ENCODE measurements at places on chromosomes 16 and 17. TPM values are rescaled to one million over a fixed set of nuclear protein-coding genes. Genes with fewer than 3 reads are reported as not detected.

CCDC78 gene
- total RNA-seq, result 3.2 TPM

DNA sequence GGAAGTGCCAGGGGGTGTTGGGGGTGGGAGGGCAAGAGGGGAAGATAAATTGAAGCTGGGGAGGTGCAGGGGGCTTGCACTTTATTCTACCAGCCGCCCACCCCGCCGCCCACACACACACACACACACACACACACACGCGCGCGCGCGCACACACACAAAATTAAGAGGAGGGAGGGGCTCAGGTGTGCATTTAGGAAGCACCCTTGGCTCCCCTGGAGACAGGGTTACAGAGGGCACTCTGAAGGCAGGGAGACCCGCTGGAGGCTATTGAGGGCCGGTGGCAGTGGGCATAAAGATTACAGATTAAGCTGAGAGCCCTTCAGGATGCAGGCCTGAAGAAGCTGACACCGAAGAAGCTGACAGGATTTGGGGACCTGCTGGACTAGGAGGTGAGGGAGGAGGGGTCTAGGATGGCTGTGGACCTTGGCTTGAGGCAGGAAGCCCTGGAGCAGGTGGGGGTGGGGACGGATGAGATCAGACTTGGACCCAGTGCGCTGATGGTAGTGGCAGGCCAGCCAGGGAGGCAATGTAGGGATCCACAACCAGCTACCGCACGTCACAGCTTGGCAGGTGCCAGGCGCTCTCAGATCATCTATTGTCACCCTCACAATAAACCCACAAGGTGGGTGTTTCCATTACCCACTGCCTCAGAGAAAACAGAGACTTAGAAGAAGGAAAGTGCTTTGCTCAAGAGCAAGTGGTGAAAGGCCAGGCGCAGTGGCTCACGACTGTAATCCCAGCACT is 772 bp upstream of the SAMD14 start:
- no peak for DNase-seq
- peaks cover 27% of the 10 kb centered on the region for H3K27me3 ChIP-seq
- H3K36me3 ChIP-seq, result peaks cover 2% of the 10 kb centered on the region
- peak overlapping the region; percentile 62 for H3K4me3 ChIP-seq
- H3K4me1 ChIP-seq, result peaks cover 11% of the 10 kb centered on the region

DNA sequence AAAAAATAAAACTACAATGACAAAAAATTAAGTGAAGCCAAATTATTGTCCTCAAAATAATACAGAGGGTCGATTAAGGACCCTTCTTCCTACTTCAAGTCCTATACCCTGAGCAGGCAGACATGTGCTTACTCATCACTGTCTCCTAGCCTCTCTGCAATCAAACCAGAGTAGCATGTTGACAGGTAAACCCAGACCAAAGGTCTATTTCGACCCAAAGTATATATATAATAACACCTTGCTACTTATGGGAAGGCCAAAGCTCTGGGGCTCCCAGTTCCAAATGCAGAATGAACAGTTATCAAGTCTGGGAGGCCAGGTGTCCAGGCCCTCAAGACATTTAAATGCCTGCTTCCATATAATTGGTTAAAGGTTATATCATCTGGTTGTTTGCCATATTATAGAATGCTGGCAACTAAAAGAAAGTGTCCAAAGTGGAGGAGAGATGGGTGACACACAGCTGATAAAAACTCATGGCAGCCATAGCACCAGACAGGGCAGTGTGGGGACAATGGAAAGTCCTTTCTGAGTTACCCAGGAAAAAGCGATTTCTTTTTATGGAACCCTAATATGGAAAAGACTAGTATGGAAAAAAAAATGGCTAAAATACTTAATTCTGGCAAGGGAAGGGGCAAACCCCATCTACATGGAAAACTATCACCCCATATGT is 53.6 kb downstream of the N4BP1 start:
- peaks cover 13% of the 10 kb centered on the region for H3K36me3 ChIP-seq
- H3K27ac ChIP-seq, result no peak overlapping the region
- peaks cover 16% of the 10 kb centered on the region for H3K4me1 ChIP-seq
- no peaks in the 10 kb centered on the region for H3K27me3 ChIP-seq
- no peak for DNase-seq

DNA sequence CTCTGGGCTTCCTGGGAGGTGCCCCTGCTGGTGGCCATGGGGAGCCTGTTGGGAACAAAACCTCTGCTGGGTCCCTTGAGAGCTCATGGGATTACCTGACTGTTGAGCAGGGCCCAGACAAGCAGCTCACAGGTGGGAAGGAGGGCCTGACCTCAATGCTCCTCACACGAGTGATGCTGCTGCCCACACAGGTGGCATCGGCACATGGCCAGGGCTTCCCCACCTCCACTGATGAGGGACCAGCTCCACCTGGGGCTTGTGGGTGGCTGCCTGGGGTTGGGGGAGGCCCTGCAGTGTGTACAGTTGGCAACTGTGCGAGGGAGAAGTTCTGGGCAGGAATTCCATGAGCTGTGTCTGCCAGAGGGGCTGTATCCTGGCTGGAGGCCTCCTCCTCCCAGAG is 87.8 kb upstream of the NLRP1 start:
- no peak overlapping the region for H3K4me3 ChIP-seq
- no peak for DNase-seq
- no peaks in the 10 kb centered on the region for H3K4me1 ChIP-seq
- peaks cover 34% of the 10 kb centered on the region for H3K27me3 ChIP-seq
- no peak overlapping the region for H3K27ac ChIP-seq

All from progenitor cell of endocrine pancreas (in vitro differentiated cells).